Neural progenitor cell (in vitro differentiated cells): ENCODE measurements at places on chromosomes 1 and 21. TPM values are rescaled to one million over a fixed set of nuclear protein-coding genes. Genes with fewer than 3 reads are reported as not detected.

The OR10J1 gene
- not detected in 2 replicates for total RNA-seq

DNA sequence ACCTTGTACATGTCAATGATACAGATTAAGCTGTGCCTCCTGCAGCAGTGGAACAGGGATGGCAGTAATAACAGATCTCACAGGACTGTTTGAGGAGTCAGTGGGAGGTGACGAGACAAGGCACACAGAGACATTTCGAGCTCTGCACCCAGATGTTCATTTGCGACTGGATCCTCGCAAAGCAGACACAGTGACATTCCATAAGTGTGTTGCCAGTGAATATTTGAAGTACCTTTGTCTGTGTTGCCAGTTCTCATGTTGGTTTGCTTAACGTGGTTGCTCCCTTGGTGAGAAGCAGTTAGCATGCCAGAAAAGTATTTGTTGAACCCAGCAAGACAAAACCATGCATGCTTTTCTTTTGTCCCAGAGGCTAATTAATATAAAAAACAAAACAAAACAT, 67.0 kb downstream of the NID1 start:
- no peaks in the 10 kb centered on the region for H3K36me3 ChIP-seq
- no peak for DNase-seq
- no peaks in the 10 kb centered on the region for H3K27me3 ChIP-seq
- H3K27ac ChIP-seq = no peak overlapping the region
- no peak overlapping the region for H3K4me3 ChIP-seq

DNA sequence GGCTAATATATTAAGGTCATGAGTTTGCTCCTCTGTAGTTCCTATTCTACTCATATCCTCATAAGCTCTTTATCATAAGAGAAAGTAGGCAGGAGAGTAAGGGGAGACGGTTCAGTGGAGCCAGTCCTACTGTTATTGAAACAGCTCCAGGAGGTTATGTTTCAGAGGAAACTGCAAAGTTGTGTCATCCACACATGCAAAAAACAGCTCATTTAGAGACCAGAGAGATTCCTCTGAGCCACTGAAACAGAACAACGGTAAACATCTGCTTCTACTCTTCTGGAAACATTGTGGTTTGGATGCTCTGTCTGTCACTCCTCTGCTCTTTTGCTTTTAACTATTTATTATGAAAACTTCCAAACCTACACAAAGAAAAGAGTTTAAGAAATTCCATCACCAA, 66.3 kb upstream of the PPP2R5A start:
- no peaks in the 10 kb centered on the region for H3K36me3 ChIP-seq
- H3K27me3 ChIP-seq = no peaks in the 10 kb centered on the region
- DNase-seq = no peak
- H3K4me1 ChIP-seq = peaks cover 17% of the 10 kb centered on the region
- no peak overlapping the region for H3K27ac ChIP-seq

The CADM3 gene
- 6.9 and 15.3 TPM in 2 replicates for total RNA-seq

GRCh38 chr1:30596470-30596869, 126.9 kb downstream of the MATN1 start:
- H3K4me3 ChIP-seq = no peak overlapping the region
- no peaks in the 10 kb centered on the region for H3K36me3 ChIP-seq
- no peaks in the 10 kb centered on the region for H3K4me1 ChIP-seq
- no peak overlapping the region for H3K27ac ChIP-seq
- no peak for DNase-seq

- no peak for DNase-seq
- peaks cover 7% of the 10 kb centered on the region for H3K4me1 ChIP-seq
- H3K27me3 ChIP-seq = no peaks in the 10 kb centered on the region
- H3K4me3 ChIP-seq = no peak overlapping the region
These were observed 23.7 kb downstream of the MRPL37 start for GRCh38 chr1:54223441-54224202.

The ETNK2 gene
- 5.3 and 17.6 TPM in 2 replicates for total RNA-seq

The OR10Z1 gene
- total RNA-seq = not detected in 2 replicates

GRCh38 chr1:225999912-226000337, 782 bp upstream of the SDE2 start:
- peak overlapping the region; percentile 26 for H3K27ac ChIP-seq
- no peaks in the 10 kb centered on the region for H3K27me3 ChIP-seq
- no peaks in the 10 kb centered on the region for H3K36me3 ChIP-seq

DNA sequence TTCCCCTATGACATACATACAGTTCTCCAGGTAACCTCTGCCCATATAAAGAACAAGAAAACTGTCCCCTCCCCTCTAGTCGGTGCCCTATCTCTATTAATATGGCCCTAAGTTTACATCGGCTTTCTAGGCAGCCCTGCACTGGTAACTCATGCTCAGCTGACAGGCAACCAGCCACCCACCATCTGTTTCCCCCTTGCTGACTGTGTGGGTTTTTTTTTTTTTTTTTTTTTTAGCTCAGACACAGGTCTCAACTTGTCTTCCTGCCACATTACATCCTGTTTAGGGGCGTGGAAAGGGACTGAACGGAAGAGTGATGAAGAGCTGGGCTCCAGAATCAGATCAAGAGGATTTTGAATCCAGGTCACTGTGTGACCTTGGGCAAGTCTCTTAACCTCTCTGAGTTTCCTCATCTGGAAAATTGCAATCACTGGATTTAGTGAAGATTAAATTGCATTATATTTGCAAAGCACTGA, 14.0 kb downstream of the LAPTM5 start:
- no peak overlapping the region for H3K27ac ChIP-seq

The FCRL2 gene
- total RNA-seq = not detected in 2 replicates

- no peaks in the 10 kb centered on the region for H3K36me3 ChIP-seq
- H3K4me3 ChIP-seq = peak overlapping the region; percentile 83
- peak; percentile 92 for DNase-seq
These were observed 486 bp downstream of the SLC27A3 start for GRCh38 chr1:153775458-153776327.

- no peak overlapping the region for H3K27ac ChIP-seq
- no peak for DNase-seq
- H3K4me3 ChIP-seq = no peak overlapping the region
- no peaks in the 10 kb centered on the region for H3K4me1 ChIP-seq
- H3K27me3 ChIP-seq = no peaks in the 10 kb centered on the region
These were observed 56.1 kb upstream of the SH3GLB1 start for GRCh38 chr1:86648255-86648654.

The SLC45A3 gene
- total RNA-seq = 5.1 and 8.9 TPM in 2 replicates

The GPR161 gene
- 21.1 and 26.5 TPM in 2 replicates for total RNA-seq

The DIRAS3 gene
- 0.12 and 1.3 TPM in 2 replicates for total RNA-seq
